Fibroblast of mammary gland (primary cell): ENCODE measurements at places on chromosomes 7 and 10.
A peak's percentile ranks its signal among the peaks of the same experiment; 100 is the strongest.

GRCh38 chr7:516216-516605 lies 3.4 kb downstream of the PDGFA start:
- peak; percentile 16 for DNase-seq

- DNase-seq, result no peak
Observed at GRCh38 chr10:97766996-97767924, 4.5 kb downstream of the SFRP5 start.

DNA sequence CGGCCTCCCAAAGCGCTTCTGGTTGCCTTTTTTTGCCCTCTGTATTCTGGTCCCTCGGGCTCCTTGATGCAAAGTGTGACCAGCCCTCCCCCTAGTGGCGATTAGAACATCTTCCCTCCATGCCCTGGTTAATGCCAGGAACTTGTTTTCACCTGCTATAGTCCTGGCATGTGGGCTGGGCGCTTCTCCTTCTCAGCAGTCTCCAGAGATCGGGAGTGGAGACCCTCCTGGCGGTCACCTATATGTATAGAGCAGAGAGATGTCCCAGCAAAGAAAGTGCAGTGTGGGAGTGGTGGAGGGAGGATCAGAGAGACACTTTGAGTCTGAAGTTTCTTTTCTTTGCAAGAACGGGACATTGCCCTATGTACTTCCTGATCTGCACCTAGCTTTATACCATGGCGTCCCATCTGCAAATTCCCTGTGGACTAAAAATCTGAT lies 264.1 kb downstream of the OTUD1 start:
- peak; percentile 70 for DNase-seq

DNA sequence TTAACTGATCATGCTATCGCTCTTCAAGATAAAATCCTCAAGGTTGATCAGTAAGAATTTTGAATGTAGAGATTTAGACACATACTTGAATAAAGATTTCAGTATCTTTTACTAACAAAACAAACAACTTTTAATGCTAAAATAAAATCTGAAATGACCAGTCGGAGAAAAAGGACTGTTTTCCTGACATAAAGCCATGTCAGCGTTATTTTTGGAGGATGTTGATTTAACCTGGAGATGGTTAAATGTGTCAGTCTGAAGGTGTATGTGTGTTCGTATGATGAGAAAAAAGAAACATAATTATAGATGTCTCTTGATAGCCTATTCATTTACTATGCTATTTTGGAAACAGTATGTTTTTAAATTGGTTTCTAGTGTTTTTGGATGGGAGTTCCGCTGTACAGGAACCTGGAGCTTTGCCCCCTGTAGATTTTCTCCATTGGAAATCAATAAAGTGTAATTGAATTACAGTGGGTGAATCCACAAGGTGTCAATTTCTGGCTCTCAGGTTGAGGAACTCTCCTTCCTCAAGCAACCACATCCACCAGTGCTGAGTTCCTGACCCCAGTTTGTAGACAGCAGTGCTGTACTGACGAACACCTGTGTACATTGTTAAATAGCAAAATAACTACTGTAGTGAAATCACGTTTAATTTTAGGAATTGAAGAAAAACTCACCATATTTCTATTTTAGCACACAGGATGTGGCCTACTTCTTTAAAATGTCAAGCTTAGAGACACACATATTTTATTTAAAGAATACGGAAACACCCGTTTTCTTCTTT lies 670.1 kb downstream of the MAGI2 start:
- no peak for DNase-seq

DNA sequence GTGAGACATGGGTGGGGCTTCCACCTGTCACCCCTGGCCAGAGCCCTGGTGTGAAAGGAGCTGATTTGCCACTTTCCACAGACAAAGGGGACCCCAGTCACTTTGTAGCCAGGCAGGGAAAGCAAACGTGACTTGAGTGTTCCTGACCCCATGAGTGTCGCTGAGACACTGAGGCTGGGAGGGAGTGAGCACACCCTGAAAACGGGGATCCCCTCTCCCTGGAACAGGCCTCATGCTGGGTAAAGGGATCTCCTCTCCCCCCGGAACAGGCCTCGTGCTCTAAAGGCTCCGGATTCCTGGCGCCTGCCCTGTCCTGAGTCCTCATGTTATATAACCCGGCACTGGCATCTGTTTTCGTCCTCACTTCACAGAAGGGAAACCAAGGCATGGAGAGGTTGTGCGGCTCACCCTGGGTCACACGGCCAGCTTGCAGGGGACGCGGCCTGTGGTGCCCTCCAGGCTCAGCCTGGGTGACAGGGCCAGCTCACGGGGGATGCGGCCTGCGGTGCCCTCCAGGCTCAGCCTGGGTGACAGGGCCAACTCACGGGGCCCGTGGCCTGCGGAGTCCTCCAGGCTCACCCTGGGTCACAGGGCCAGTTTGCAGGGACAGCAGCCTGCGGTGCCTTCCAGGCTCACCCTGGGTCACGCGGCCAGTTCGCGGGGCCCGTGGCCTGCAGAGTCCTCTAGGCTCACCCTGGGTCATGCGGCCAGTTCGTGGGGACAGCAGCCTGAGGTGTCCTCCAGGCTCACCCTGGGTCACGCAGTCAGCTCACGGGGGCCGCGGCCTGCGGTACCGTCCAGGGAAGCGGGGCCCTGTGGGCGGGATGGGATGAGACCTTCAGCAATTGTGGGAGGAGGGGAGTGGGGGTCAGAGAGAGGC lies 104.7 kb downstream of the PDGFA start:
- DNase-seq, result no peak

- no peak for DNase-seq
Observed at GRCh38 chr7:44222074-44222473, 21.3 kb downstream of the YKT6 start.

DNA sequence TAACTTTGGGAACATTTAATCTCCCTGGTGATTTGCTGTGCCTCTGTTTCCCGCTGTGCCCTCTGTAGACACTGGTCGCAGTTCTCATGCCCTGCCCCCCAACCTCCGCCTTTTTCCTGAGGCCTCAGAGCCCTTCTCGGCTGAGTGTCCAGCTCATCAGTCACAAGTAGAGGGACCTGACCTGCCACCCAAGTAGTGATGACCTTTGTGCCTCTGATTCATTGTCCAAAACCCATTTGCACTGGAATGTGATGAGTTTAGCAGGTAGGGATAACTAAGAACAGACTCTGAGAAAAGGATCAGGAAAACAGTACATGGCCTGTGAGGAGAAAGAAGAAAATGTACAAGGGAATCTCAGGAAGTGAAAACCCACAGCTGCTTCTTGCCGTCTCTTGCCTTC lies 58.8 kb downstream of the LANCL2 start:
- peak; percentile 21 for DNase-seq

- DNase-seq, result peak; percentile 69
Observed at GRCh38 chr10:103854265-103854685, 1.1 kb downstream of the SH3PXD2A start.

DNA sequence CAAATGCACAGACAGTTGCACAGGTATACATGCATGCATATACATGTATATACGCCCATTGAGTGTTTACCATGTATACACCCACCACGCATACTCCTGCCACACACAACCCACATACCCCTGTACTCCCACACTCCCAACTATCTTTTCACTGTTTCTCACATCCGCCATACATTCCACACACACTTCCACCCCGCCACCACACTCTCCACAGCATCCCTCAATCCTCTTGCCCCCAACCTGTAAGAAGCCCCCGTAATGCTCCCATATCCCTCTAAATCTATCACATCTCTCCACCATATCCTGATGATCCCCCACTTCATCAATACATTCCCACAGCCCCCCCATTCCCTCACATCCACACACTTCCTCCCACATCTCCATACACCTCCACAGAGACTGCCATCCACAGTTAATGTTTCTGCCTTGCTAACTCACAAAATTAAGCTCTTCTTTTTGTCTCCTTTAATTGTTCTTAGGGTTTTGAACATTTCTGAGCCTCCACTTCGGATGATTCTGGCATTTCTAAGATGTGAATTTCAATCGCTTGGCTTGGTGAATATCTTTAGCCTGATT lies 47.4 kb downstream of the GPR158 start:
- DNase-seq, result no peak

GRCh38 chr10:24440817-24441797 lies 232.2 kb downstream of the KIAA1217 start:
- DNase-seq, result peak; percentile 80

DNA sequence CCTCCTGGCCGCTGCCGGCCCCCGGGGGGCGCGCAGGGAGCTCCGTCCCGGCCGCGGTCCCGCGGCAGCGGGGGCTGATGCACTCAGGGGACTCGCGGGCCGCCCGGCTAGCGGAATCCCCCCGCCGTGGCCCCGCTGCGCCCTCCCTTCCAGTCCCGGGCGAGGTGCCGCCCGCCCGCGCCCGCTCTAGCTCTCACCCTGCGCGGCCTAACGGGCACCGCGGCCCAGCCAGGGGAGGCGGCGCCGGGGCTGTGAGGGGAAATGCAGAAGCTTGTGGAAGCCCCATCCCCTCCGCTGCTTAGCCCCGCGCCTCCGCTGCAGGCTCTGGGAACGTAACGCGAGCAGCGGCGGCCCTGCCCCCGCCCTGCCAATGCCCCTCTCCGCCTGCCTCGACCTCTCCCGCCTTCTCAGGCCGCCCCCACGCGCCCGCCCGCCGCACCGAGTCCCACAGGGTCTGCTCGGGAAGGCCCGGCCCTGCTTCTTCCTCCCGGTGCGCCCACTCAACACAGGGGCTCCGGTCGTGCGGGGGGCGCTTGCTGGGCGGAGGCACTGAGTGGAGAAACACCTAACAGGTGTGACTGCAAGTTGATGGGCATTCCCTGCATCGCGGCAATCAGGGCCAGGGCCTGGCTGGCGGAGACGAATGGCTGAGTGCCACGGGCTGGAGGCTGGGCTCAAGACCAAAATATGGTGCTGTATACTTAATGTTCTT lies 384 bp upstream of the TMEM229A start:
- DNase-seq, result no peak

- no peak for DNase-seq
Observed at GRCh38 chr10:93907059-93907458, 13.3 kb downstream of the SLC35G1 start.

GRCh38 chr7:130356876-130357611 lies 12.4 kb downstream of the CPA5 start:
- peak; percentile 92 for DNase-seq

DNA sequence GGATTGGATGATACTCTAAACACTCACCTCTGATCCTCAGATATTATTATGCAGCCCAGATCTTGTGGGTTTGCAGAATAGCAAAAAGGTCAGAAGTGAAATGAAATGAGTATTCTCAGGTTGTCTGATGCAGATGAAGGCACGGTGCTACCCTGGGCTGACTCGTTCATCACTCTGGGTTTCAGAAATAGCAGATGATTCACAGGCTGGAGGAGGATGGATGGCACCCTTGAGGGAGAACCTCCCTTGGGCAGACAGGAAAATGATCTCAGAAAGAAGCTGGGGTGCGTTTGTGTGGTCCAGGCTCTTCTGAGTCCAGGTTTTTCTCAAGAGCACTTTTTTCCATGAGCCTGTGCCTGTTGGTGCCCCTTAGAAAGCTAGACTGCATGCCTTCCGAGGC lies 515.8 kb upstream of the MKI67 start:
- DNase-seq, result peak; percentile 38

GRCh38 chr7:142566271-142566670 lies 183.0 kb upstream of the PRSS1 start:
- no peak for DNase-seq

- no peak for DNase-seq
Observed at GRCh38 chr7:133071506-133071905, 10.4 kb downstream of the CHCHD3 start.

DNA sequence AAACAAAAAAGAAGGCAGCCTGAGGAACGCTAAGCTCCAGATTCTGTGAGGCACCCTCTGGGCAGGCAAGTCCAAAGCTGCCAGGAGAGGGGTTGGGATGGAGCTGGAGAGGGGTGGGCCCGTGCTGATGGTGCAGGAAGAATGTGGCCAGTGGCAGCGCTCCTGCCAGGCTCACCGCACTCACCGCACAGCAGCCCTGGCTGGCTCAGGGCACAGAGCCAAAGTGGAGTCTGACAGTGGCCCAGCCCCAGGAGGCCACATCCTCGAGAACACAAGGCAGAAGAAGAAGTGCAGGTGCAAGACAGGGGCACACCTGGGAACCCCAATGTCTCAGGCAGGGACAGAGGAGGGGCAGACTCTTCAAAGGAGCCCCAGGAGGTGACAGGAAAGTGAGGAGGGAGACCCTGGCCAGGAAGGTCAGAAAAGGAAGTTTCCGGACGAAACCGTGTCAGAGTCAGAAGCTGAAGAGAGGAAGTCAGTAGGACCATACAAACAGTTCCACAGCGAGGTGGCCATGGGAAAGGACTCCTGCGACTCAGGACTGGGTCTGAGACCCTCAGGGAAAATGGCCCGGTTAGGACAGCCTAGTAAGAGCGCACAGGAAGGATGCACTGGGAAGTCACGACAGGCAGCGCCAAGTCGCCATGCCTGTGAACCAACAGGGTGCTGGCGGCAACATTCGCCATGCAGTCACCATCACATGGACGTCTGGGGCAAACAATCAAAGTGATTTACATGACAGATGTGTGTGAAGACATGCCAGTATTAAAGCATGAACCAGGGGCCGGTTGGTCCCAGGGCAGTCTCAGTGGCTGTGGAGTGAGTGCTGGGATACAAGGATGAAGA lies 54.4 kb downstream of the COBL start:
- DNase-seq, result no peak

GRCh38 chr7:1225441-1226185 lies 7.1 kb upstream of the UNCX start:
- DNase-seq, result no peak

DNA sequence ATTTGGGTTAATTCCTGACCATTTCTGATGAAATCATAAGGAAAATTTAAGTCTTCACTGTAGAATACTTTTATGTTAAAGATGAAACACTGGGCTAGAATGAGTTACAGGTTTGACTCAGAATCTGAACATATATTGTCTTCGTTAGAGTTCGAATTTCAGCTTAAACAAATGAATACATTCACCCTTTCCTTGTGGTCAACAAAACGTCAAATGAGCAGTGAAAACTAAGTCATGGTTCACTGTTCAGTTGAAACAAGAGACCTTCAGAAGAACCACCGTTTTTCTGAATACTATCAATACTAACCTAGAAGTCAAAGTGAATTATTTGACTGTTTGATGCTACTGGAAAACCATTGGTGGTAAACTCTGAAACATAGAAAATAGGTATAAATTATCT lies 235.2 kb upstream of the ZWINT start:
- DNase-seq, result no peak

DNA sequence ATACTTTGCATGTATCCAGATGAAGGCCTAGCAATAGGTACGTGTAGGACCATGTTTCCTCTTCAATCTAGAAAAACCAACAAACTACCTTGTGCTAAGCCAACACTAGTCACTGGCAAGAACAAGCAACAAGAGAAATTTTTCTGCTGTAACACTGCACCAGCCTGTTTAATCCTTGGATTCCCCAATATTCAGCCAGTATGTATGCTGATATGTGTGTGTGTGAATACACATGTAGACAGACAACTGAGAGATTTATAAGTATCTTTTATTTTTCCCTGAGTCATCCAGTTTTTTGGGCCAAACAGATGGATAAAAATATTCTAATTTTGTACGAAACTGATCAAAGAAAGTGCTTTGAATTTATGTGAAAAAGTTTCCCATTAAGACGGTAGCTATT lies 26.2 kb downstream of the GLI3 start:
- no peak for DNase-seq

DNA sequence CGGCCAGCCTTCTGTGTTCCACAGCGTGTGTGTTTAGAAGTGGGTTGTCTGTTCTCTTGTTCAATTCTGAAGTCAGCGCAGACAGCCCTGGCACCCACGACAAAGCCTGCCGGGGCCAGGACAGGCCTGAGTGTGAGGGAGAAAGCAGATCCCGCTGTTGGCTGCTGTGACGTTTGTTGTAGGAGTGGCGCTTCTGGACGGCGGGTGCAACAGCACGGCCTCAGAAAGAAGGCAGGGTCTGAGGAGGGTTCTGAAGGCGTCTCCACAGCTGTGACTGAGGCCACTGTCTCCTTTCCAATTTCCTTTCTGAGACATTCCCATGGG lies 76.2 kb downstream of the VIPR2 start:
- DNase-seq, result no peak

GRCh38 chr10:81953420-81953819 lies 78.4 kb downstream of the NRG3 start:
- no peak for DNase-seq
